Lung (tissue), 17 donors: ENCODE measurements at places on chromosomes 5 and 9. TPM values are rescaled to one million over a fixed set of nuclear protein-coding genes. Genes with fewer than 3 reads are reported as not detected.

DNA sequence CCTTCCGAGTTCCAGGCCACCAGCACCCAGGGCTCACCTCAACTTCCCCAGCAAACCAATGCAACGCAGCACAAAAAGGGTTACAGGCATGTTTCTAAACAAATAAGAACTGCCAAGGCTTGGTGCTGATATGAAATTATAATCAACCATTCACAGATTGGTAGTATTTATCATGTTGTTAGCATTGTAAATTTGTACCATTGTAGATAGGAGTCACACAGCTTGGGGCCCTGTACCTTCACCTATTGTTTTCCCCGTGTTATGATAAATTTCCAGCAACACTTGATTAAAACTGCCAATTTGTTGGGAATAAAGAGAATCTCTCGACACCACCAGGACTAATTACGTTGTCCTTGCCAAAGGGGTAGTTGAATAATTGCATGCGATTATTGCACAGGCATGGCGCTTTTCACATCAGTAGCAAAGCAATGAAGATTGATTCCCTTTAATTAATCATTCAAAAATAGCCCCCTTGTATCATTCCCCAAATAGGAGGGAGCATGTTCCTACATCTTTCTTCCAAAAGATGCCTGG is 454.1 kb downstream of the ZNF608 start:
- no peak for DNase-seq

- DNase-seq: no peak
These were observed 40.3 kb downstream of the GLDC start for GRCh38 chr9:6605202-6605601.

DNA sequence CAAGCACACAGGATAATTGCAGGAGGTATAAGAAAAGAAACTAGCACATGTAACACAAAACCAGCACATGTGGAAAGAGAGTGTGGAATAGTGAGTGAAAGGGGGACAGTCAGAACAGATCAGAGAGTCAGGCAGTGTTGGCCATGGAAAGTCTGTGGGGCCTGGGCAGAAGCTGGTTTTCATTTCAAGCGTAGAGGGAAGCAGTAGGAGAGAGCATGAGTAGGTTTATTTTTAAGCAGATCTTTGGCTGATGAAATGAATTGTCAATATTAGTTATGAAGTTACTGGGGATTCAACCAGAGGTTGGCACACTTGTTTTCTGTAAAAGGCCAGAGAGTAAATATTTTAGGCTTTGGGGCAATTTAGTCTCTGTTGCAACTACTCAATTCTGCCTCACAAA is 283.1 kb downstream of the SMARCA2 start:
- no peak for DNase-seq

GRCh38 chr5:83942155-83942554 is 221.5 kb upstream of the HAPLN1 start:
- no peak for DNase-seq

Gene MSX2
- 1.2 TPM for polyA plus RNA-seq
